Smooth muscle cell of the pulmonary artery (primary cell): ENCODE measurements at places on chromosomes 4 and X. TPM values are rescaled to one million over a fixed set of nuclear protein-coding genes. Genes with fewer than 3 reads are reported as not detected.

Gene ASB5
- total RNA-seq, result 0.83 and 2.2 TPM in 2 replicates

Gene TBCK
- 55.9 and 65.1 TPM in 2 replicates for total RNA-seq

Gene SEPTIN11
- total RNA-seq, result 122 and 211 TPM in 2 replicates

Gene GSX2
- not detected in 2 replicates for total RNA-seq

Gene RTL3
- 0.07 TPM in 1 of 2 replicates, not detected in the other for total RNA-seq

Gene NMU
- not detected in 2 replicates for total RNA-seq

Gene CXorf49
- total RNA-seq, result not detected in 2 replicates

Gene ATP2B3
- 0.07 and 0.20 TPM in 2 replicates for total RNA-seq
